ENCODE measurements at places on chromosomes 3 and 15.
A peak's percentile ranks its signal among the peaks of the same experiment; 100 is the strongest.

DNA sequence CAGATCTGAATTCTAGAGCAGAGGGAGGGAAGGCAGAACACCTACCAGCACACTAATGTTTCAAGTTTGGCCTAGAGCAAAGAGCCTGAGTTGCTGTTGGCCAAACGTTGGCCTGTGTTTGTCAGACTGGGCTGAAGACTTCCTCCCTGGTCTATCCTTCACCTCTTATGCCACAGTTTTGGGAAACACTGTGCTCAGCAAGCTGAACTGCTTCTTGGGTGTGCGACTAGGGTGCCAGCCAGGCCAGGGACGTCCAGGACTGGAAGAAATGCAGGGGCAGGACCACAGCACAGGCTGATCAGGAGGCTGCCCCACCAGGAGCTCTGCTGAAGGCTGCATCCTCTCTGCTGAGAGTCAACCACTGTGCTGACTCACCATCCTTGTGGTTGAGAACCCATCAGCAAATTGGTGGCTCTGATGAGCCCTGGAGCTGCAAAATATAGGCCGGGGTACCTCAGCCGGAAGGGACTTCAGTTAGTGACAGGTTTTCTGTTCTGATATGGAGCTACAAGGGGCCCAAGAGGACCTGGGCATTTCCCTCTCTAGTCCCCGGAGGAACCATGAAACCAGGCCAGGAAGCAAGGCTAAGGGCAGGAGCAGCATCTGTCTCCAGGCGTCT is 131.6 kb upstream of the RASGRP1 start:
- peak; percentile 63 for DNase-seq

GRCh38 chr15:23566071-23566554 is 639 bp downstream of the MKRN3 start:
- DNase-seq, result no peak

GRCh38 chr3:43001556-43002121 is 22.5 kb downstream of the GASK1A start:
- no peak for DNase-seq

GRCh38 chr3:105401691-105402149 is 35.0 kb downstream of the ALCAM start:
- DNase-seq, result no peak

DNA sequence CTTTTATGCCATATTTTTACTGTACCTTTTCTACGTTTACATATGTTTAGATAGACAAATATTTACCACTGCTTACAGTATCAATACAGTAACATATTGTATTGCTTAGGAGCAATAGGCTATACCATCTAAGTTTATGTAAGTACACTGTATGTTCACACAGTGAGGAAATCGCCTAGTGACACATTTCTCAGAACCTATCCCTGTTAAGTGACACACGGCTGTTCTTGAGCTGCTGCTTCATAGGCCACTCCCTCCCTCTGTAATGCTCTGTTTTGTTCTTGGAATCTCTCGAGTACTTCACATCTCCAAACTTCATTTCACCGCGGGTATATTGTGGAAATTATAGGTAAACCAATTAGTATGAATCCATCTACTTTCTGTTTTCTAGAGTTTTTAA is 13.4 kb upstream of the SELENOT start:
- no peak for DNase-seq

- no peak for DNase-seq
Measured at GRCh38 chr15:78321786-78322185, 18.4 kb upstream of the CRABP1 start.

DNA sequence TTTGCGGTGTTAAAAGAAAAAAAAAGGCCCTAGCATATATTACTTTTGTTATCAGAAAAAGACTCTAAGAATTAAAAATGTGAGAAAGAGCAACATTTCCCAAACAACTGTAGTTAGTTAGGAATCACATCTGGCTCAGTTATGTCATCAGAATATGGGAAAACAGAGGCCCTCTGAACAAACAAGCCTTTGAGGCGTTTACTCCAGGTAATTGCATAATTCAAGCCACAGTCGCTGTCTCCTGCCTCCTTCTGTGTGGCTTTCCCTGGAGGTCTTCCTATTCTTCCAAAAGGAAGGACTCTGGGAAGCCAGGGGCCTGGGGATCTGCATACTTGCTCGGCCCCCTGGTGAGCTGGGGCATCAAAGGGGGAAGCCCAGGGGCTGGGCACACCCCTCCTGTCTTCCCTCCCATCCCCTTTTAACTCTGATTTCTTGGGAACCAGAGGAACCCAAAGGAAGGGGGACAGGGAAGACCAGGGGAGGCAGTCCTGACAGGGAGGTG is 3.7 kb upstream of the FAM107A start:
- no peak for DNase-seq
